ENCODE measurements at places on chromosomes 6 and 20.

- no peak for DNase-seq
These were observed 949.6 kb downstream of the TBC1D32 start for GRCh38 chr6:120384671-120385070.

- no peak for DNase-seq
These were observed 39.7 kb downstream of the ANKEF1 start for GRCh38 chr20:10074513-10074912.

GRCh38 chr20:33858666-33859065, 47.5 kb downstream of the CHMP4B start:
- no peak for DNase-seq

DNA sequence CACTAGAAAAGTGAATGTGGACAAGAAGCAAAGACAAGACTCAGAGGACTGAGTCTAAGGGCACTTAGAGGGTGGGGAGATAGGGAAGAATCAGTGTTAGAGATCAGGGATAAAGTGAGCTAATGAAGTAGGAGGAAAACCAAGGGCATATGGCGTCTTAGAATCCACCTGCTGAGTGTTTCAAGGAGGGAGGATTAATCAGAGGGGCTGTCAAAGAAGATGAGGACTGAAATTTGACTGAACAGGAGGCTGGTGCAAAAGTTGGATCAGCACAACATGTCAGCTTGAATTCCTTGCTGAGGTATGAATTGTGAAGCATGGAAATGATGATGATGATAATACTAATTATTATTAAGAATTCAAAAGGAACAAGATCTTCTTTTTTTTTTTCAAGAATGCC, 39.4 kb downstream of the PLCB4 start:
- no peak for DNase-seq

GRCh38 chr6:35168461-35168861, 27.3 kb upstream of the TCP11 start:
- DNase-seq, result no peak

DNA sequence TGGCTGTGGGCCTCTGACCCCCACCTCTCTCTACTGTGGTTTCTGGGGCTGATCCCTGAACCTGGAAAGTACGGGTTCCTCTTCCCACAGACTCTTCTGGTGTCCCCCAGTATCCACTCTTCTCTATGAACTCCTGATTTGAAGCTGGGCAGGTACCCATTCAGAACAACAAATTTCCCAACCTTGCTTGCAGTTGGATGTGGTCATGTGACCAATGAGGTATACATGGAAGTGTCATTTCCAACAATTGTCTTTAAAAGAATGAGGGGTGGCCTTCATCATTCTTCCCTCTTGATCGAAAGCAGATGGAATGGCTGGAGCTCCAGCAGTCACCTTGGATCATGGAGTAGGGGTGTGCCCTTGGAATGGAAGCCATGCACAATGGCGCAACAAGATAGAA, 128.0 kb upstream of the MLN start:
- DNase-seq, result no peak

DNA sequence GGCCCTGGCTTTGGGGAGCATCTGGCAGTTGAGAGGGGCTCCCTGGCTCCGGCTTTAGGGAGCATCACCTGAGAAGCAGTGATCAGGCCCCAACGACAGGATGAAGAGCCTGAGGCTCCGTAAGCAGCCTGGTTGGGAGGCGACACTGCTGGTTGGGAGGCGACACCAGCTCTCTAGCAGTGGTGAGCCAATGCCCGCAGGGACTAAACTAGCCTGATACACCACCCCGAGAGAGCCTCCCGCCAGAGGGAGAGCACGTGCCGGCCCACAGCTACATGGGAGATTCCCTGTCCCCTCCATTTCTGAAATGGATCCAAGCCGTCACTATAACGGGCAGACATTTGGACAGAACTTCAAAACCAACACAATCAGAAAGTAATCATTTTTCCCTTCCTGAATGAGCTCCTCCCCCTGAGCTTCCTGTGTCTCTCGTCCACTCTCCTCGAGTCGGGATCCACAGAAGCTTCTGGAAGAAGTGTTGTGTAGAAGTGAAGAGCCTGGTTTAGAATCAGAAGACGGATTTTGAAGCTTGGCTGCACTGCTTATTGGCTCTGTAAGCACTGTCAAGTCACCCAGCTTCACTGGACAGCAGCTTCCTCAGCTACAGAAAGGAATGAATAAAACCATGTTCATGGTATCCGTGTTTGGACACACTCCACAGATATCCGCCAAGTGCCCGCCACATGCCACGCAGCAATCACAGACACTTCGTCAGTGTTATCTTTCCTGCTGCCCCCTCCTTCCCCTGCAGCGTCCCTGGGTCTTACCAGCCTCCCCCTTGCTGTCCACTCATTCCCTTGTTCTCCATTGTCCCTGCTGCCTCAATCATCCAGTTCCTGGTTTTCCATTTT, 199.6 kb downstream of the TTLL2 start:
- no peak for DNase-seq

DNA sequence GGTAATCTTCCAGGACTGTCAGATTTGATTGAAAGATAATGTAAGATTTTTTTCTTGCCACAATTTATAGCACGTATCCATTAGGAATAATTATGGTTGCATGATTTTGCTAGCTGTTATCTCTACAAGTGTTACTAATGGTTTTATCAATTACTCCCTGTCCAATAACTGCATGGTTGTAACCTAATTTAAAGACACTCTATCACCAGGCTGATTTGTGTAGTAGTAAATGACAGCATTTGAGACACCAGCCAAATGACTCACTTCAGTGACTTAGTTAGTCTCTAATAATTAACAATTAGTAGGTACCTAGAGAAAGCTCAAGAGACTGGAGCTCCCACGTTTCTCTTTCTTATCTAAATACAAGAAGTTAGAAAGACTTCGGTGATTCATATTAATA, 453.8 kb upstream of the POU3F2 start:
- DNase-seq, result no peak

DNA sequence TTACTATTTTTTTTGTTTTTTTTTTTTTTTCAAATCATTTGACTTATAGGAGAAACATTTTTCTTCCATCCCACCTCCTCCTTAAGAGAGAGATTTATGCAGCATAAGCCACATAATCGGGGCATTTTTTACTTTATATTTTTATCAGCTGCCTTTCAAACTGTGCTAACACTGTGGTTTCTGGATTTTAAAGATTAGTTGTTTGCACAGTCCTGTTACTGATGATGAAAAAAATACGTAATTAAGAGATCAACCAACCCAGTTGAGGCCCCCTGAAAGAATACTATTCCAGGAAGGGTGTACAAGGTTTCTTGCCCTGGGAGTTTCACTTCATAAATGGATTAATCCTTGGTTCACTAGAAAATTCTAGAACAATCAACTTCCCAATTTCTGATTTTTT, 68.3 kb downstream of the MMS22L start:
- no peak for DNase-seq

- DNase-seq, result no peak
These were observed 21.3 kb downstream of the RNF217 start for GRCh38 chr6:124983383-124984083.

DNA sequence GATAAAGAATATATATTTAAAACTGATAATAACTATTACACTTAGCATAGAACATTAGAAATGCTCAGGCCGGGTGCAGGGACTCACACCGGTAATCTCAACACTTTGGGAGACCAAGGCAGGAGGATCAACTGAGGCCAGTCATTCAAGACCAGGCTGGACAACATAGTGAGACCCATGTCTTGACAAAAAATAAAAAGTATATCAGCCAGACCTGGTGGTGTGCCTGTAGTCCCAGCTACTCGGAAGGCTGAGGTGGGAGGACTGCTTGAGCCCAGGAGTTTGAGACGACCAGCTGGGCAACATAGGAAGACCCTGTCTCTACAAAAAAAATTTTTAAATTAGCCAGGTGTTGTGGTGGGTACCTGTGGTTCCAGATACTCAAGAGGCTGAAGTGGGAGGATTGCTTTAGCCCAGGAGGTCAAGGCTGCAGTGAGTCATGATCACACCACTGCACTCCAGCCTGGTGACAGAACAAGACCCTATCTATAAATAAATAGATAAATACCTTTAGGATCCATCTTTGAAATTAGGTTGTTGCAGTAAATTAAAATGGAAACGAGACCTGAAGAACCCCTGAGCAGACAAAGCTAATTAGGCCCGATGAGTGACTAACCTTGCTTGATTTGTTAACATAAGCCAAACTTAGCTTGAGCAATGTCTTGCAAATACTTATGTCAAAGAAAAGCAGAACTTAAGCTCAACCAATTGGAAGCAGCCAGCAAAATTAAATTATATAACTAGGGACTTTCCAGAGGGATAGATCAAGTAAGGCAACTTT, 75.8 kb upstream of the E2F3 start:
- DNase-seq, result no peak

GRCh38 chr20:33986560-33987216, 7.0 kb upstream of the RALY start:
- no peak for DNase-seq

DNA sequence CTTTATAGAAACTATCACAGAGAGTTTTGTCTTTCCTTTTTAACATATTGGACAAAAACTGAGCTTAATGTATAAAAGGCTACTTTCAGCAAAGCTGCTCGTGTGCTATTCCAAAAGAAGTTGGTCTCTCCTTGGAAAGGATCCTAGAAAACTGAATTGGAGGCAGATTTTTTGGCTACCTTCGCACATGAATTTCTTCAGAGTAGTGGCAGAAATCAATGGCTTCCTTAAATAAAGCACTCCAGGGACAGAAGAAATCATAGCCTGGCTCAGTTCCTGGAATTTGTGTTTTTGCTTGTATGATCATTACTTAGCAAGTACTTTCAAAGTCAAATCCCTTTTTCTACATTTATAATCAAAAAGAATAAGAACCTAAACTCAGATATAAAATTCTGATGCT, 780.3 kb downstream of the PHF3 start:
- no peak for DNase-seq

DNA sequence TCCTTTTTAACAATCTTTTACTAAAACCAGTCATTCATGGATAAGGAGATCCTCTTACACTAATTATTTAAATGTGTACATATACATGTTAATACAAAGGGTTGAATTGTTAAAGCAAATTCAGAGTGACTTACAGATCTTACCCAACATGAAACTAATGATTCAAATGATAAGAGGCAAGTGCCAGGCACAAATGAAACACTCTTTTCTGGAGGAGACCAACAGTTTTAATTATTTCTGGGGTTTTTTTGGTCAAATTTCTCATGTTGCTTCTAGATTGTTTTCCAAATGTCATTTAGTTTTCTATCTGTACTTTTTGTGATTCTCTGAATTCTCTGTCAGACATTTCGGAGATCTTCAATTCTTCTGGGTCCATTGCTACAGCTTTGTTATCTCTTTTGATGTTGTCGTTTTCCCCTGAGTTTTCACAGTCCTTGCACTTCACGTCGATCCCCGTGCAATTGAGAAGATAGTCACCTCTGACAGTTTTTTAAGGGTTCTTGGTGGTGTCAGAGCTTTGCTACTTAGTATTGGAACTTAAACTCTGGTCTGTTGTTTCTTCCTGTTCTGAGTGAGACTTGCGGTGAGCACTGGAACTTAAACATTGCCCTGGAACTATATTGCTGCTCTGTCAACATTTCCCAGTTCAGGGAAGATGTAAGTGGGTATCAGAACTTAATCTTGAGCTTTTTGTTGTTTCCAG, 23.2 kb downstream of the MAS1 start:
- no peak for DNase-seq

DNA sequence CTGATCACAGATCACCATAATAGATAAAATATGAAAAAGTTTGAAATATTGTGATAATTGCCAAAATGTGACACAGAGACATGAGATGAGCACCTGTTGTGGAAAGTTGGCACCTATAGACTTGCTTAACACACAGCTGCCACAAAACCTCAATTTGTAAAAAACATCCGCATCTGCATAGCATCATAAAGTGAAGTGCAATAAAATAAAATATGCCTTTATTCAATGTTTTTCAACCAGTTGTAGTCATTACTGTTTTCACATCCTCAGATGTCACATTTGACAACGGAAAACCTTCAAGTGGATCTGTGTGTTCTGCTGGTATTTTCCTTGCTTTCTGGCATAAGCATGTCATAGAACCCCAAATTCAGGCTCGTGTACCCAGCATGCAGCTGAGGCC, 50.2 kb upstream of the IFNGR1 start:
- no peak for DNase-seq

All from CD4-positive, alpha-beta T cell (primary cell).